ENCODE measurements at places on chromosomes 7 and 10. TPM values are rescaled to one million over a fixed set of nuclear protein-coding genes. Genes with fewer than 3 reads are reported as not detected.

DNA sequence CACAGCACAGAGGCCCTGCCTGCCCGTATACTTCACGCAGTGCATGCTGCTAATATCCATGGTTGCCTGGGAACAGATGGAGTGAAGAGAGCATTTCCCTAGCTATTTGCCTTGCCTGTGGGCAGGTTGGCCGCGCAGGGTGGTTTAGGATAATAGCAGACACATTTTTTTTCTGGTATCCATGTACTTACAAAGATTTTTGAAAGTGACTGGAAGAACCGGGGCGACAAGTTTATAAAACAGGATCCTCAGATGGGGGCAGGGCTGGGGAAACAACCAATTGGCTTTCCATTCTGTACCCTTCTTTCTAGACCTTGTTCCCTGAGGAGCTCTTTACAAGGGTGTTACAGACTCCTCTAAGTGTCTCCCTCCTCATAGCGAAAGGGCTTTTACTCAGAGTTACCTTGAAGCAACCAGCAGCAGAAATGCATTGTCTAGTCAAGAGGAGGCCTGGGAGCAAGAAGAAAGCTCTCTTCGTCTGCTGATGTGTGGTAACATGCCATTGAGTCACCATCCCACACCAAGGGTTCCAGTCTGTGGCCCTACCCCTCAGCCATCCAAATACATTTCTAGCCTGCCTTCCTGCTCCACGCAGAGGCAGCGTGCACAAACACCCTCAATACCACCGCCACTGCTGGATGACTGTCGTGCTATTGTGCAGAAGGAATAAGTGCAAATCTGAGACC is 31.5 kb downstream of the MTURN start:
- no peak for DNase-seq

DNA sequence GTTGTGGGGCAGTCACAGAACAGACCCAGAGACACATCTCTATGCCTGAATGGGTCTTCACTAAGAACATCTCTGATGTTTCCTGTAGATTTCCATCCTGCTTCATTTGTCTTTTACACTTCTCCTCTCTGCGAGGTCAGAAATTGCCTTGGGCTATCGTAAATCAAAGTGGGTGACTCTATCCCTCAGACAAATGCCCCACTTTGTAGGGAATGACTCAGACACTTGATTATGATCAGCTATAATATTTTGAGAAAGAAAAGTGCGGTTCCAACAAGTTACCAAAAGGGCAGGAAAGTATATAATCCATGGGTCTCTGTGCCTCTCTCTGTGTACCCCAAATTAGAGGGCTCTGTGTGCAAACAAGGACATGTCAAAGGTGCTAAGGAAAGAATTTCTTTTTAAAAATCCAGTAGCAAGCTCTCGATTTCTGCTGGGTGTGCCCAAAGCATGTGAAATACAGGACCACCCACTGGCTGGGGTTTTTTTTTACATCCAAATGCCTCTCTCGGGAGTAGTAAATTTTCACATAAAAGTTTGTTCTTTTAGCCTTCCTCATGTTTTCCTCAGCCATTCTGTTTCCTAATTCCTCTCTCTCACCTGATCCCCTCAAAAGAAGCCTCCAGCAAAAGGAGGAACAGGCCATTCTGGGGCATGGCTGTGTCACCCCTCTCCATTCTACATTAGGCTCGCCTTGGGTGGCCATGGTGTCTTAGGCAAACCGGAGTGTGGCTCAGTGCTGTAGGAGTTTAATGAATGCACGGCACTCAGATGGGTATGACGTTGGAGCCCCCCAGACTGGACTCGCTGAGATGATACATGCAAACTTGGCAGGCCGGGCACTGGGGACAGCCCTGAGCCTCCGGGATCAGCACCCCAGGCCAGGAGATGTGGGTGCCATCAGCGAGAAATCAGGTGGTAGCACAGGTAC is 6.3 kb upstream of the OPN4 start:
- no peak for DNase-seq

- peak; percentile 10 for DNase-seq
These were observed 47.0 kb upstream of the ZNF107 start for GRCh38 chr7:64618785-64619456.

DNA sequence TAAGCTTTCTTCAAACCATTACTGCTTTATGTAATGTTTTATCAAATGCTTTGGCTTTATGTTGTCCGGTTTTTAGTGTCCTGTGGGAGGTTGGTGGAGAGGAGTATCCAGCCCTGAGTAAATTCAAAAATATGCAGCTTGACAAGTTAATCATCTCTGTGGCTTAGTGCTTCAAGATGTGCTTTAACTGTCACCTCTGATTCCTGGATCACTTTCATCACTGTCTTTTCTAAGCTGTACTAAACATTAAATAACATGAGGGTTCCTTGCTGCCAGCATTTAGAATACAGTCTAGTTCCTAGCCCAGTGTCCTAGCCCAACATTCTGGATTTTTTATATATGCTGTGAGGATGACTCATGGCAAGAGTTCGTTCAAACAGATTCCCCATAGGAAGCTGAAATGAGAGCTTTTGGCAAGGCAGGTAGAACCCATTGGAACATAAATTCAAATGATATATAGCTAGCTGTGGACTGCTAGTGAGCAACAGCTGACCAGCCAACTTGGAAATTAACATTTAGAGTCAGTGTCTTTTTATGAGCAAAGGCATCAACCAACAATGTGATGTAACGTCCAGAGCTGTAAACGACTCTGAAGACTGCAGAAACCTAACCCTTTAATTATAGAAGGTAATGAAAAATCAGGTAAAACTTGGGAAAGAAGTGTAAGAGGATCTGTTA is 80.6 kb upstream of the OIT3 start:
- no peak for DNase-seq

DNA sequence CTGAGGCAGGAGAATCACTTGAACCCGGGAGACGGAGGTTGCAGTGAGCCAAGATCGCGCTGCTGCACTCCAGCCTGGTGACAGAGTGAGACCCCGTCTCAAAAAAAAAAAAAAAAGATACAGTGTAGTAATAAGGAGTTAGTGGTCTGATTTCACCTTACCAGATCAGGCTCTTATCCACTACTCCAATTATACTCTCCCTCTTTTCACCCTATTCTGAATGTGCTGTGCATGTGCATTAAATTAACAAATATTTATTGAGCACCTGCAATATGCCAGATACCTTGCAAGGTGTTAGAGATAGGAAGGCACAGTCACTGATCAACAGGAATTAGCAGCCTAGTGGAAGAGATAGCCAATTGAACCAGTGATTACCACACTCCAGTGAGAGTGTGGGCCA is 241.9 kb upstream of the LRGUK start:
- no peak for DNase-seq

DNA sequence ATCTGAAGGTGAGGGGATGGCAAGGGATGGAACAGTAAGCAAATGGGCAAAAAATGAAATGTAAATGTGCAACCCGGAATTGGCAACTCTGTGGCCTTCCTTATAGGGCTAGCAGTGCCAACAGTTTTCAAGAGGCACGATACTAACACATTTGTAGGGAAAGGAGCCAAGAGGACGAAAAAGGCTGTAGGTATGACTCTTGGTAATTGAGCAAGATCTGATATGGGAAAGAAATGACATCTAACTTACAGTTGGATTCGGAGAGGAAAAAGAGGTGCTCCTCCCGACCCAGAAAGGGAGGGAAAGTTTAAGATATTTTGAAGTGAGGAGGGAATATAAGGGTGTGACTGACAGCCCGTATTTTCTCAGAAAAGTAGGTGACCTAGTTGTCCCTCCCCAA is 2.1 kb upstream of the CREM start:
- no peak for DNase-seq

- DNase-seq: no peak
These were observed 73.3 kb downstream of the PRPF18 start for GRCh38 chr10:13659887-13660550.

- no peak for DNase-seq
These were observed 5.1 kb upstream of the PIP4K2A start for GRCh38 chr10:22719406-22720042.

DNA sequence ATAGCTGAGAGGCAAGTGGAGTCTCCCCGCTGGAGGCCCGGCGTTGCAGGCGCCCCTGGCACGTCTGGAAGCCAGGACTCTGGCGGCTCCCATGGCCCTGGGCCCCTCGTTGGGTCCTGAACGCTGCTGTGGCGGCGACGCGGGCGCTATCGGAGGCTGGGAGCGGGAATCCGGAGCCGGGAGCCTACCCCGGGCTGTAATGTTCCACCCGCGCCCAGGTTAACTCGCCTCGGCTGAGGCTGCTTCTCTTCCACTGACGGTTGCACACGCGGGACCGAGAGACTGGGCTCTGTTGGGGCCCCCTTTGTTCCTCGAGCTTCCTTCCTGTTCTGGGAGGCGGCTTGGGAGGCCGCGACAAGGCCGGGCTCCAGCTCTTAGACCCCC is 1.3 kb upstream of the HOXA5 start:
- DNase-seq: no peak

GRCh38 chr7:12107841-12108254 is 103.2 kb upstream of the TMEM106B start:
- DNase-seq: no peak

- DNase-seq: no peak
These were observed 41.9 kb downstream of the LRRN3 start for GRCh38 chr7:111132833-111133232.

- DNase-seq: peak; percentile 69
These were observed 183.4 kb downstream of the MACC1 start for GRCh38 chr7:20033621-20034400.

GRCh38 chr10:111762114-111762513 is 421.5 kb downstream of the GPAM start:
- DNase-seq: no peak

DNA sequence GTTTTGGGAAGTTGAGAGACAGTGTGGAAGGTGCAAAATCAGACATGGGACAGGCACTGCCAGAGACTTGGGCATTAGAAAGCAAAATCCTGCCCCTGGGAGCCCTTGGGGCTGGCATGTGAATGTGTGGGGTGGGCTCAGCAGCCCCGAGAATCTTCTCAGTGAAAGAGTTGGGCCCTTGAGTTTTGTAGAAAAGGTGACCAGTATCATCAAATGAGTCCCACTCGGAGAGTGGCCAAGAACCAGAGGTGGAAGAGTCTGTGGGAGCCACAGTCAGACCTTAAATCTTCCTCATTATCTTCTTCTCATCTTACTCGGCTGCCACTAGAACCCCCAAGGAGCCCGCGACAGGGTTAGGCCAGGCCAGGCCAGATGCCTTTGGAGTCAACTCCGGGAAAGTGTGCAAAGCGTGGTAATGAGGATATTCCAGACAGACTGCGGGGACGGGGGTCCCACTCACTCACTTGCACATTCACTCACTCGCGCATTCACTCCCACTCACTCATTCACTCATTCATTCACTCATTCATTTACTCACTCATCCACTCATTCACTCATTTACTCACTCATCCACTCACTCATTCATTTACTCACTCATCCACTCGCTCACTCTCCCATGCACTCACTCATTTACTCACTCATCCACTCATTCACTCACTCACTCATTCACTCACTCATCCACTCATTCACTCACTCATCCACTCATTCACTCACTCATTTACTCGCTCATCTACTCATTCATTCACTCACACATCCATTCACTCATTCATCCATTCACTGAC is 74.9 kb downstream of the CARD11 start:
- DNase-seq: no peak

- DNase-seq: no peak
These were observed 2.1 kb downstream of the BAIAP2L1 start for GRCh38 chr7:98398567-98399372.

GRCh38 chr10:27643301-27643700 is 102.3 kb downstream of the MKX start:
- DNase-seq: no peak

GRCh38 chr7:31260851-31261250 is 79.7 kb downstream of the NEUROD6 start:
- no peak for DNase-seq

DNA sequence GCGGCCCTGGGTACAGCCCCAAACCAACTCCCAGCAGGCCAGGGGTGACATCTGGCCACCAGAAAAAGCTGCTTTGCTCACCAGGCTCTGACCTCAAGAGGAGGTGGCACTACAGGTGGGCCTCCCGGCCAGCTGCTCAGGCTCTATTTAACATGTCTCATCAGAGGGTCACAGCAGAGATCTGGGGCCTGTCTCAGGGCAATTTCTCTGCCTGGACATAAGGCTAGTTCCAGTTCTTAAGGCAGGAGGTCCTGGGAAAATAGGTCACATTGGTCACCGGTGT is 88.6 kb downstream of the GFRA1 start:
- DNase-seq: no peak

DNA sequence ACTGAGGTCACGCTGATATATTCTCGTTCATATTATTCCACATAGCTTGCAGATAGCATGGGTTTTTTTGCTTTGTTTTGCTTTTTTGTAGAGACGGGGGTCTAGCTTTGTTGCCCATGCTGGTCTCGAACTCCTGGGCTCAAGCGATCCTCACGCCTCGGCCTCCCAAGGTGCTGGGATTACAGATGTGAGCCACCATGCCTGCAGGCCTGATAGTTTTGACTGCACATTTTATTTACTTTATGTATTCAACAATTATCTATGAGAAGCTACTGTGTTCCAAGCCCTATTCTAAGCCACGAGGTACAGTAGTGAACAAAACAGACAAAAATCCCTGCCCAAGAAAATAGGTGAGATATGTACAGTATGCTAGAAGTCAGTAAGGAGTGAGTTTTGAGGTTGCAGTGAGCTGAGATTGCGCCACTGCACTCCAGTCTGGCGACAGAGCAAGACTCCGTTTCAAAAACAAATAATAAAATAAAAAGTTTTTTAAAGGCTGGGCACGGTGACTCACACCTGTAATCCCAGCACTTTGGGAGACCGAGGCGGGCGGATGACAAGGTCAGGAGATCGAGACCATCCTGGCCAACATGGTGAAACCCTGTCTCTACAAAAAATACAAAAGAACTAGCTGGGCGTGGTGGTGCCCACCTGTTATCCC is 1.3 kb upstream of the YWHAG start:
- no peak for DNase-seq

DNA sequence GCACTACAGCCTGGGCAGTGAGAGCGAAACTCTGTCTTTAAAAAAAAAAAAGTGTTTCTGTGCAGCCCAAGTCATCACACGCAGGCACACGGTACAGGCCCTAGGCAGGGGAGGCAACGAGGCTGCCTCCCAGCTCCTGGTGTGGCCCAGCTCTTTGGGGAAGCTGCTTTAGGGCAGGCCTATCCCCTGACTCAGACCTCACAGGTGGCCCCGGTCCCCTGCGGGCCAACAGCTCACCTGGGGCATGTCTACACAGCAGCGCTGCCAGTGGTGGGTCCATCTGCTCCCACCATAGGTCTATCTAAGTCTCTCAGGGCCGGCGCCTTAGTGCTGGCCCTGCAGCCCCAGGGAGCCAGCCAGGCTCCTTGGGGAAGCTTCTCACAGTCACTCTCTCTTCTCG is 31.4 kb downstream of the ZAN start:
- no peak for DNase-seq

- peak; percentile 50 for DNase-seq
These were observed 48.6 kb downstream of the MCU start for GRCh38 chr10:72740528-72740927.

GRCh38 chr7:83161899-83162401 is 734 bp downstream of the PCLO start:
- no peak for DNase-seq

GRCh38 chr10:96587264-96588059 is 650 bp upstream of the TM9SF3 start:
- DNase-seq: peak; percentile 52

Gene SPDYE5
- total RNA-seq: not detected

Gene SYPL1
- 62.2 TPM for total RNA-seq

Gene DEPP1
- 7.4 TPM for total RNA-seq

Gene H2BK1
- not detected for total RNA-seq

Gene CTBP2
- total RNA-seq: 106 TPM

Gene LRRC18
- total RNA-seq: not detected

Gene OR13A1
- not detected for total RNA-seq

Gene AKR1C8
- total RNA-seq: not detected
